ENCODE measurements at places on chromosomes 6 and 20.
A peak's percentile ranks its signal among the peaks of the same experiment; 100 is the strongest.

- DNase-seq: no peak
Observed at GRCh38 chr6:7991536-7991935, 72.7 kb downstream of the BLOC1S5 start.

- DNase-seq: no peak
Observed at GRCh38 chr20:58614984-58615760, 35.9 kb upstream of the STX16 start.

DNA sequence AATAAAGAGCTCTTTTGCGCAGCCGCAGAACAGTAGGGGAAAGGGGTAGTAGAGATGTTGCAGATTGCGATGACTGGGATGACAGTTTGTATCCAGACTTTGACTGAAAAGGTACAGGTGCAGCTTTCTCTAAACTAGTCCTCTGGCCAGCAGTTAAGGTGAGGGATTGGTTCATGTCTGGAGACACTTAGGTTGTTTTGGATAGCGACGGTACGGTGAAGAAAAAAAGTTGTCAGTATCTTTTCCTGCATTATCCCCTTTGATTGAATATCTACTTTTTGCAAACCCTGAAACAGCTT is 537 bp downstream of the PRR3 start:
- no peak for DNase-seq

DNA sequence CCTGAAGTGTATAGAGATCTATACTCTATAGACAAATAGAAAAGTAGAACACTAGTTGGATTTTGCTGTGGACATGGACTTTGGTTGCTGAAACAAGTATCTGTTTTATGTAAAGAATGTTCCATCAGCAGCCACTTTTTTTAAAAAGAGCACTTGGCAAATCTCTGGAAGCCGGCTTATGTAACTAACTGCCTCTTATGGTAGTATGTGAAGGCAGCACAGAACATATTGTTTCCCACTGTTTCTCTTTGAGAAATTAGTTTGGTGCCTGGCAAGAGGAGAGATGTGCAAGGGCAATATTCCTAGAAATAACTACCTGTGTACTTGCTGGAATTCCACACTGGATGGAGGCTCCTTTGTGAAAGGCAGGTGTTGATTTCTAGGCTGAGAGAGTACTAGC is 242.3 kb upstream of the PREP start:
- DNase-seq: no peak

GRCh38 chr6:30688569-30688968 is 2.1 kb upstream of the PPP1R18 start:
- DNase-seq: no peak

DNA sequence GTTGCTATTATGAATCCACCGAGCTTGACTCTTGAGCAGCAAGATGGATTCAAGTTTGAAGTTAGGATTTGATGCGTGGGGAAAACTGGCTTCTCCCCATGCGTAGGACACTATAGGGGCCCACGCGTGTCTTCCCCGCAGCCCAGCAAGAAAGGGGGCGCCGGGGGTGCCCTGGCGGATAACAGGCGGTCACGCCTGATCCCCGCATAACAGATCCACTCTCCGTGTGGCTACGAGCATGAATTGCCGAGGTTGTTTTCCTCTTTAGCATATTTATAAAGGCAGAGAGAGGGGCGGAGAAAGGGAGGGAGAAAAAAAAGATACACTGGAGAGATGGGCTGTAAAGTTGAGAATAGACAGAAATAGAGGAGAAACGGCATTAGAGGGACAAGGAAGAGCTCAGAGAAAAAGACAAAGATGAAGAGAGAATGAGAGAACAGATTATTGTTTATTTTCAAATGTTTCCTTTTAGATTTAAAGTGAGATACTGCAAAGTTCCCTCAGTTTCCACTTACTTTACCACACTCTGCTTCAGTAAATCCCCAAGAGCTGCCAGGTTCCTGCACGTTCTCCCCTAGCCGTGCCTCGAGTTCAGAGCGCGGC is 32.0 kb downstream of the TFAP2A start:
- no peak for DNase-seq

GRCh38 chr6:3648724-3649123 is 102.8 kb downstream of the PXDC1 start:
- DNase-seq: no peak

GRCh38 chr6:89050697-89051096 is 29.9 kb upstream of the PNRC1 start:
- DNase-seq: no peak

- no peak for DNase-seq
Observed at GRCh38 chr20:45765980-45766379, 25.7 kb downstream of the WFDC3 start.

DNA sequence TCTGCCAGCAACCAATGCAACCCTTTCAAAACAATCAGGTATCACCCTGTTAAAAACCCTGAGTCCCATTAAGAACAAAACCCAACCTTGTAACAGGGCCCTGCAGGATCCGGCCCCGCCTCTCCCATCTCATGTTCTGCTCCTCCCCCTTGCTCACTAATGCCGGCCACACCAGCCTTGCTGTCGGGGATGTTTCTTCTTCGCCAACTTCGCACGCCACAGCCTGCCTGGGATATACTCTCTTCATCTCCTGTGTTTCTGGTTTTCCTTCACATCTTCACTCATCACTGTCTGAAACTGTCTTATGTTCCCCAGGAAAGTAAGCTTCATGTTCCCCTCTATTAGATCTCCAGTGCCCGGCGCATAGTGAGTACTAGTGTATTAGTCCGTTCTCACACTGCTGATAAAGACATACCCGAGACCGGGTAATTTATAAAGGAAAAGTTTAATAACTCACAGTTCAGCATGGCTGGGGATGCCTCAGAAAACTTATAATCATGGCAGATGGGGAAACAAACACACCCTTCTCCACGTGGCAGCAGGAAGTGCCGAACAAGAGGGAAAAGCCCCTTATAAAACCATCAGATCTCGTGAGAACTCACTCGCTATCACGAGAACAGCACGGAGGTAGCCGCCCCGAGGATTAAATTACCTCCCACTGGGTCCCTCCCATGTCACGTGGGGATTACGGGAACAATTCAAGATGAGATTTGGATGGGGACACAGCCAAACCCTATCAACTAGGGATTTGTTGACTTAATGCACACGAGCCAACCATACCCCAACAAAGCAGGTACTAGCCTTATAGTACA is 5.1 kb downstream of the TP53RK start:
- peak; percentile 66 for DNase-seq

- DNase-seq: no peak
Observed at GRCh38 chr20:634148-634925, 18.7 kb downstream of the SRXN1 start.

DNA sequence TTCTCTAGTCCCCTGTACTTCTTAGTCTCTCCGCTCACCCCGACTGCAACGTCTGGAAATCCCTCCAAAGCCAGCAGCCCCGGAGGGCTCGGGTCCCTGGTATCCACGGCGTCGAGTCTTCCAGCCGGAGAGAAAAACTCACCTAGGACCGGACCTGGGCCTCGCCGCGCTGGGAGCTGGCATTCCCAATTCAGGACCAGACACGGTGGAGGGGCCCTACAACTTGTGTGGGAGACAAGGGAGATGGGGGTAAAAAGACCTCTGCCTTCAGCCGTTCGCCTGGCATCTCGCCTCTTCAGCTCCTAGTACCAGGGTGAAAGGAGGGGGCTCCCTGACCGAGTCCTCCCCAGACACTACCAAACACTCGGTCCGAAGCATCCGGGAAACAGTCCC is 64.3 kb downstream of the GPX5 start:
- no peak for DNase-seq

GRCh38 chr20:45419188-45420091 is 3.5 kb downstream of the PIGT start:
- DNase-seq: no peak

- DNase-seq: no peak
Observed at GRCh38 chr6:14020551-14020950, 95.8 kb downstream of the RNF182 start.

- DNase-seq: no peak
Observed at GRCh38 chr6:159665868-159666635, 27.0 kb downstream of the SOD2 start.

GRCh38 chr20:10304471-10305046 is 85.9 kb downstream of the SNAP25 start:
- DNase-seq: no peak

GRCh38 chr6:169795196-169795595 is 43.8 kb downstream of the ERMARD start:
- no peak for DNase-seq

DNA sequence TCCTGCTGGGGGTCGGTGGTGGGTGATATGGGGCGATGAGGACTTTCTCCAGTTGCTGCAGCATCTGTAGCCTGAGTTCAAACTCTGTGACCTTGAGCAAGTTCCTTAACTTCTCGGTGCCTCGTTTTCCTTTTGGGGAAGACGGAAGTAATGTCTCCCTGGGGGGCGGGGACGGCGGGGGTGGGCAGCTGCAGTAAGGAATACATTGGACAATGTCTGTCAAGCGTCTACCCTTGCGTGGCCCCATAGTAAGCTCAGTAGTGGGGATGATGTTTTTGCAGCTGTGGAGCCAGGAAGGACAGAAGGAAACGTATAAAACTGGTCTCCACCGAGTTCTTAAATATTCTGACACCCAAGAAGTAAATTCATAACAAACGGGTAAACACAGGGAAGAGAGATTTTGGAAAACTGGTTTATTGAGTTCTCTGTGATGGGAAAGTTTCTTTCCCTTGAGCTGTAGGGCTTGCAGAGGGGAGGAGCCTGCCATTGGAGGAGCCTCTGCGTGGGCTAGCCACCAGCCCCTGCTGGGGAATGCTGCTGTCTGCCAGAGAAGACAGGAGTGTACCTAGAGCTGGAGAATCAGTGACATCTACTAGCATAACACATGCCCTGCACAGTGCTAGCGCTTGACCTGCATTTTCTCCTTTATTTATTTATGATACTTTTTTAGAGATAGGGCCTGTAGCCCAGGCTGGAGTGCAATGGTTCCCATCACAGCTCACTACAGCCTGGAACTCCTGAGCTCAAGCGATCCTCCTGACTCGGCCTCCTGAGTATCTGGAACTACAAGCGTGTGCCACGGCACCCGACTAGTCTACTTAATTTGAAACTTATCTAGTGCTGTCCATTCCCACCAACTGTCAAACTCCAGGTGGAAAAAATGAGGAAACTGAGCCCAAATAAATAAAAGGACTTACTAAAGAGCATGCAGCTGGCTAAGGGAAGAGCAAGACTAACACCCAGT is 1.2 kb upstream of the ACSS1 start:
- no peak for DNase-seq

- DNase-seq: no peak
Observed at GRCh38 chr6:149031859-149032598, 285.2 kb downstream of the UST start.
